ENCODE measurements at places on chromosomes 16 and 17. TPM values are rescaled to one million over a fixed set of nuclear protein-coding genes. Genes with fewer than 3 reads are reported as not detected.

SARM1 gene
- 15.2 TPM for total RNA-seq

C16orf96 gene
- not detected for total RNA-seq

SYNGR3 gene
- not detected for total RNA-seq

SLC5A11 gene
- total RNA-seq, result not detected

PRSS22 gene
- 9.3 TPM for total RNA-seq

CMTM1 gene
- not detected for total RNA-seq

All from stomach (tissue), 19 donors.